Mucosa of gallbladder (tissue), 1 donor: ENCODE measurements at places on chromosomes 13 and 19.

- peak; percentile 92 for DNase-seq
Measured at GRCh38 chr19:13986348-13986904, 19.7 kb downstream of the RFX1 start.

DNA sequence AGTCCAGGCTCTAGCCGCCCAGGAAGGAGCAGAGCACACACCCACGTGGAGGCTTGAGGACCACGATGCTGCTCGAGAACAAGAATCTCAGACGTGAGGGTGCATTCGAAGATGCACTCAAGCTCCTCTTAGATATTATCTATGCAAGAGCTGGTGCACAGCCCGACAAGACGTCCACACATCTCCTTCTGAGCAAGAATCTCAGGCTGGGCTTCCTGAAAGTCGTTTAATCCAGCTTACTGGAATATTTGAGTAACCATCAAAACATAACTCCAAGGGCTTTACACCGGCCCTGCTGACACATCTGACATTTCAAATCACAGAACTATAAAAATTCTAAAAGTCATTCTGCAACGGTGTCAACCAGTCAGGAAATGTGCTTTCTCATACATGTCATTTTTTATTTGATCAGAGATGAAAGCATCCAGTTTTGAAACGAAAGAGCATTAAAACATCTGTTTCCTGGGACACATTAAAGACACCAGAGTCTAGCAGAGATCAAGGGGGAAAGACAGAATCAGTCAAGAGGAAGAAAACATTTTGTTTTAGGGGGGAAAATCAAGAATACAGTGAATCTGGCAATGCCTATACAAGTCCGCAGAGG lies 177.7 kb upstream of the IRS2 start:
- no peak for DNase-seq

DNA sequence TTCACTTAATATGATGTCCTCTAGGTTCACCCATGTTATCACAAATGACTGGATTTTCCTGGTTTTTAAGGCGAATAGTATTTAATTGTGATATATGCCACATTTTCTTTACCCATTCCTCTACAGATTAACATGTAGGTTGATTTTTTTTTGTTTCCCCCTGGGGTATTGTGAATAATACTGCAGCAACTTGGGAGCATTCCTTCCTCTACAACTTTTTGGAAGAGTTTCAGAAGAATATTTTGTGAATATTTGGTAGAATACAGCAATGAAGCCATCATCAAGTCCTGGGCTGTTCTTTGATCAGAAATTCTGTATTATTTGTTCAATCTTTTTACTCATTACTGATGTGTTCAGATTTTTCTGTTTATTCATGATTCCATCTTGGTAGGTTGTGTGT lies 5.6 kb upstream of the ZNF331 start:
- DNase-seq: no peak

DNA sequence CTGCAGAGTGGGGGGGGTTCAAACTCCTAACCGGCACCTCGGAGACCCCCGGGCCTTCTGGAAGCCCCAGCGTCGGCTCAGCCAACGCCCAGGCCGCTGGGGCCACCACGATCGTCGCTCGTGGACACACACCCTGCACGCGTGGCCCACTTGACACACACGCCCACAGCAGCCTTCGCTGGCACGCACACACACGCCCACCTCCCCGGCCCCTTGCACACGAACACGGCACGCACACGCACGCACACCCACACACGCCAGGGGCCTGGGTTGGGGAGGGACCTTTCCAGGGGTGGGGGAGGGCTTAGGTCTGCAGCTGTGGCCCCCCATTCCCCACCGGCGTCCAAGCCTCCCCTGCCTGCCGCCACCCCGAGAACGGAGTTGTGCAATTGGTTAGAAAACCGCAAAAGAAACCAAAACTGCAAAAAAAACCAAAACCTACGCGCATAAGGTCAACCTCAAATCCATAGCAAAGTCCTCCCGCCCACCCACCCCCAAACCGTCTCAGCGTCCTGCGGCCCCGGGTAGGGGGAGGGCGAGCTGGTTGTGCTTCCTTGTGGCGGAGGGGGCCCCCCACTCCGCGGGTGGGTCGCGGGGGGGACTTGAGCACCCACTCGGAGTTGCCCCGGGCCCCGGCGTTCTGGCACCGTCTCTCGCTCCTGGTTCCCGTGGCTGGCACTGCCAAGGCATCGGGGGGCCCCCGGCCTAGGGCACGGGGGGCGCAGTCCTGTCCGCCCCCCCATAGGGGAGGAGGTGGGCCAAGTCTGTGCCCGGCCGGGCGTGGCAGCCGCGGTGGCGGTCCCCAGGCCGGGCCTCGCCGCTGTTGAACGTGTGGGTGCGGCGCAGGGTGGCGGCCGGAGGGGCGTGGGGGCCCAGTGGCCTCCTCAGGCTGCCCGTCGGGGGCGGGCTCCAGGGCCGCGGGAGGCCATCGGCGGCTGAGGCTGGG lies 3.3 kb upstream of the LRG1 start:
- DNase-seq: no peak

DNA sequence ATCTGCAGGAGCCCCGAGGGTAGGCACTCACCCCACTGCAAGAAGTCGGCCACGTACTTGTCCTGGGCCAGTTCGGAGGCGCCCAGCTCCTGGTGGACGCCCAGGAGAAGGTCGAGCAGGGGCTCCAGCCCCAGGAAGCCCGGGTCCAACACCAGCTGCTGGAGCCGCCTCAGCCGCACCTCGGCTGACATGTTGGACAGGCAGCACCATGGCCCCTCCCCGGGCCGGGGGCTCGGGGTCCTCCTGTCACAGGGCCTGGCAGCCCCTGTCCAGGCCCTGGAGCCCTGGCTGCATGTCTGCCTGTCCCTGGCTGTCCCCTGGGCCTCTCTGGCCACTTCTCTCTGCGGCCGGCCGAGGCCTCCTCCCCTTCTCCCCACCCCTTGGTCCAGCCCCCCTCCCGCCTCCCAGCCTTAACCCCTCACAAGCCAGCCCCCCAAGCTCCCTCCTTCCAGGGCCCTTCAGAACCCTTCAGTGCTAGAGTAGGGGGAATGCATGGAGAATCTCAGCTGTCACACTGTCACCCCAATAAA lies at the start of gene DMPK:
DMPK (minus strand) TSS at position 329 of the 530 bp plus-strand sequence; CDS start at position 191, 138 bp downstream.
- DNase-seq: no peak

DNA sequence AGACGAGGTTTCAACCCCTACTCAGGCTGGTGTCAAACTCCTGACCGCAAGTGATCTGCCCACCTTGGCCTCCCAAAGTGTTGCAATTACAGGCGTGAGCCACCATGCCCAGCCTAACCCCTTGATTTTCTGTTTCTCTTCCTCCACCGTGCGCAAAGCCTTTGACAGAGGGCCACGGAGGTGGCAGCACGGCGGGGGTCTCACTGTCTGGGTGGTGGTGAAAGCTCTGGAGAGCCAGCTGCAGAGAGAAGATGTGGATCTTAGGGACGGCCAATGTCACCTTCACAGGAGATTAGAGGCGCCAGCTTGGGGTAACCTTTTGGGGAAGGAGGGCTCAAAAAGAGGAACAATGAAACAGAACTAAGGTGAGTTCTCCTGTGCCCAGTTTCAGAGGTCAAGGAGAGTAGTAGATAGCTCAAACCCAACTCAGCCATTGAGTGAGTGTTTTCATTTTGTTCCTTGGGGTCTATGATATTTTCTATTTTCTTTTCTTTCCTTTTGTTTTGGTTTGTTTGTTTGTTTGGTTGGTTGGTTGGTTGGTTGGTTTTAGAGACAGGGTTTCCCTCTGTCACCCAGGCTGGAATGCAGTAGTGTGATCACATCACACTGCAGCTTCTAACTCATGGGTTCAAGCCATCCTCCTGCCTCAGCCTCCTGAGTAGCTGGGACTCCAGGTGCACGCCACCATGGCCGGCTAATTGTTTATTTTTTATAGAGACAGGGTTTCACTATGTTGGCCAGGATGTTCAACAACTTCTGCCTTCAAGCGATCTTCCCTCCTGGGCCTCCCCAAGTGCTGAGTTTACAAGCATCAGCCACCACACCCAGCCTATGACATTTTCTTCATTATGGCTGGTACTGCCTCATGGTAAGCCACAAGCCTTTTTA lies 37.7 kb downstream of the GPR42 start:
- no peak for DNase-seq

- no peak for DNase-seq
Measured at GRCh38 chr19:32735936-32736335, 16.4 kb downstream of the TDRD12 start.

DNA sequence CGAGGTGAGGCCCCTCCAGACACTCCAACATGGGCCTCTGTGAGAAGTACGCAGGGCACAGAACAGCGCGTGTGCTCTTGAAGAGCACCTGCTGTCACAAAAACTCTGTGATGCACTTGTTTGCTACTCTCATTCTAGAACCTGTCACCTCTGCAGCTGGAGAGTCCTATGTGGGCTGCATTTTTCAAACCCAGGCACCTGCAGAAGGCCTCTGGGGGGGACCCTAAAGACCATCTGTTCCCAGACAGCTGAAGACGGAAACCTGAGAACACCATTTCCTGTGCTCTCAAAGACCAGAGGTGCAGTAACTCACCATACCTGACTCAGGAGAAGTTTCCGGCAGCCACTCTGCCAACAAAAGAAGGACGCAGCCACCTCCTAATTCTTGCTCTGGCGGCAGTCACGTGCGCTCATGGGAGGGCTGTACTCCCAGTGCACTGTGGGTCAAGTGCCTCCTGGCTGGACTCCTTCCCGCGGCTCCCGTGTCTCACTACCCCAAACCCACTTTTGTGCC lies 28.1 kb downstream of the RANBP3 start:
- DNase-seq: no peak
